ENCODE measurements at places on chromosomes 5 and 9.

GRCh38 chr9:72485821-72486593 is 35.4 kb upstream of the TMC1 start:
- no peak for DNase-seq

DNA sequence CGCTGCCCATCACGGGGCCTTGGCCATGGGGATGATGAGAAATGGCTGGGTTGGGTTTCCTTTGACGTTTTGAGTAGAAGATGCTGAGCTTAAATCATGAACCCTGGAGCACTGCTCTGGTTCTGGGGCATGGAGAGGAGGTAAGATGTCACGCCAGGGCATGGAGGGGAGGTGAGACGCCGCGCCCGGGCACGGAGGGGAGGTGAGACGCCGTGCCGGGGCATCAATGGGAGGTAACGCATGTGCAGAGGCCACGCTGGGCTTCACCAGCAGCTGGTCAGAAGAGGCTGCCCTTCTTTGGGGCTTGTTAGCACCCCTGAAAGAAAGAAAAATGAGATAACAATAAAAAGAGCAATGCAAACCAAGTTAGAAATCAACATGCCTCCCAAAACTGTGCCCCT is 322.5 kb upstream of the IRX4 start:
- no peak for DNase-seq

DNA sequence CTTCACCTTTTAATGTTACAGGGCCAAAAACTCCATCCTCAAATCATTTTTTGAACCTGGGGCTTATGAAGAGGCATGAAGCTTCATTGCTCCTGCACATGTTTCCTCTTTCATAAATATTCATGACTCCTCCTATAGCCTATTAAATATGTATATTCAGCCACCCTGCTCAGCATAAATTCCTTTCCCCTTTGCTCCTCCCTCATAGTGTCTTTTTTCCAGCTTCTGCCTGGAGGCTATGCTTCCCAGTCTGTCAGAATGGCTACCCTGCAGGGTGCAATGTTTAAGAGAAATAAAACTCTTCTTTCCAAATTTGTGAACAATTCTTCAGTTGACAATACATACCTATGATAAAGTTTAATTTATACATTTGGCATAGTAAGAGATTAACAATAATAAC is 1082.9 kb upstream of the CDH18 start:
- DNase-seq: no peak

GRCh38 chr5:5854087-5854486 is 431.6 kb downstream of the ICE1 start:
- DNase-seq: no peak

GRCh38 chr5:149162401-149163084 is 21.2 kb downstream of the ABLIM3 start:
- no peak for DNase-seq

DNA sequence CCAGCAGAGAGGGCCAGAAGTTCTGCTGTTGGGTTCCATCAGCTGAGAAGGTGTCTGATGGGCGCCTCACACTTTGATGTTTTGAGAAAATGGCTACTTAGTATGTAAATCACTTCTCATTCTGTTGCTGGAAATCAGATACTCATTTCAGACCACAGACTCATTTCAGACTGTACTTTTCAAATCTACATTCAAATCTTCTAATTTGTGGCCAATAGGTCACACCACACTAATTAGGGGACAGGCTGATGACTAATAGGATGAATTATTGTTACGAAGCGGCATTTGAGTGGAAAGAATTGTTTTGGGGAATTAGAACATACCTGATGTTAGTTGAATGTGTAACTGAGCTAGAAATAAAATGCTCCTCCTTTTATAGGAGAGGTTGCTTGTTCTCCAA is 13.2 kb downstream of the MTAP start:
- no peak for DNase-seq

- DNase-seq: no peak
Observed at GRCh38 chr5:91180506-91180905, 202.6 kb downstream of the ARRDC3 start.

DNA sequence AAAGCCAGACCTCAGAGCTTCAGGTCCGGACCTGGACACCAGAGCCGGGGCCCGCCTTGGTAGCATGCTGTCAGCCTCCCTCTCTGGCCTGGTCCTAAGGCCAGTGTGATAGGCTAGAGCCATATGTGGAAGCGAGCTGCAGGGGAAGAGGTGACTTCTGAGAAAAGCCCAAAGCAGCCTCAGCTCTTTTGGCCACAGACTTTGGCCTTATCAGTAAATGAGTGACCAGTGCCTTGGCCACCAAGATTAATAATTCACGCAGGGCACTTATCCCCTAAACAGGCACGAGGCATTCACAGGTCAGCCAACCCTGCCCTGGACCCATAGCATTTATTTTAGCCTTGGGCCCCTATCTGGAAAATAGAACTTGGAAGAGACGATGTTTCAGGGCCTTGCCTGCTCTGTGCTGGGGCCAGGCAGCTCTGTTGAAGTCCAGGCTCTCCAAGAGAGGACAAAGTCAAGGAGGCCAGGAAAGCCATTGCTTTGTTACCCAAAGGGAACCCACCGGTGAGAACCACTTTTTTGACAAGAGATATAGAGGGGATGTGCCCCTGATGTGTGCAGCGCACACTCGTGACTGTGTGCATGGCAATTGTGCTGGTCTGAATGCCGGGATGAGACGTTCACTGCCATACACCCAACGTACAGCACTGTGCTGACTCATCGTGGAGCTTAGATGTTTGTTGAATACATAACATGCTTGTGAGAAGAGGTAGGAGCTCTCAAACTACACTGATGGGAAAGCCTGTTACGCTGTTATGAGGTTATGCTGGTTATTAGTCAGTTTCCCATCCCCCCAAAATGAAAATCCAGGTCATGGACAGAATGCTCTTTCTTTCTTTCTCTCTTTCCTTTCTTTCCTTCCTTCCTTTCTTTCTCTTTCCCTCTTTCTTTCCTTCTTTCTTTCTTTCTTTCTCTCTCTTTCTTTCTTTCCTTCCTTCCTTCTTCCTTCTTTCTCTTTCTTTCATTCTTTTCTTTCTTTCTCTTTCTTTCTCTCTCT is 5.0 kb upstream of the SLC34A1 start:
- DNase-seq: no peak

DNA sequence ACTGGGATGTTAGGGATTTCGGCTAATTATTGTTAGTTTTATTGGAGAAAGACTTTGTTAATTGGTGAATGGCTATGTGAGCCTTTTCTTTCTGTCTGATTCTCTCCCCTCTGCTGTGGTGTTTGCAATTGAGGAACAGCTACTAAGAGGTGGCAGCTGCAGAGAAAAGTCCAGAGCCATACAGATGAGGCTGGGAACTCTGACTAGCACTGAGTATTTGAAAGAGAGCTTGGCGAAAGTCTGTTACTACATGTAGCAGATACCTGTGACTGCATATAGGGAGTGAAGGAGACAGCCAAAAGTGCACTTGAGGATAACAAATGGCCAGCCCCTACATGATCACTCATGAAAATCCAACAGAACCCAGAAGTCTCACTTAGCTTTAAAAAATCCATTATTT is 44.3 kb upstream of the HSPB3 start:
- DNase-seq: no peak

- DNase-seq: no peak
Observed at GRCh38 chr5:124395926-124396325, 350.5 kb downstream of the ZNF608 start.

Data from heart left ventricle (tissue), 16 donors.